ENCODE measurements at places on chromosomes 3 and 15. TPM values are rescaled to one million over a fixed set of nuclear protein-coding genes. Genes with fewer than 3 reads are reported as not detected.

- peak overlapping the region; percentile 56 for H3K4me3 ChIP-seq
- no peak for DNase-seq
- H3K36me3 ChIP-seq: no peaks in the 10 kb centered on the region
- peaks cover 12% of the 10 kb centered on the region for H3K4me1 ChIP-seq
Measured at GRCh38 chr15:74540161-74540760, 759 bp upstream of the ARID3B start.

- DNase-seq: no peak
- H3K27ac ChIP-seq: peak overlapping the region; percentile 35
- H3K36me3 ChIP-seq: no peaks in the 10 kb centered on the region
- H3K27me3 ChIP-seq: no peaks in the 10 kb centered on the region
Measured at GRCh38 chr3:134328147-134328591, 46.1 kb downstream of the AMOTL2 start.

DNA sequence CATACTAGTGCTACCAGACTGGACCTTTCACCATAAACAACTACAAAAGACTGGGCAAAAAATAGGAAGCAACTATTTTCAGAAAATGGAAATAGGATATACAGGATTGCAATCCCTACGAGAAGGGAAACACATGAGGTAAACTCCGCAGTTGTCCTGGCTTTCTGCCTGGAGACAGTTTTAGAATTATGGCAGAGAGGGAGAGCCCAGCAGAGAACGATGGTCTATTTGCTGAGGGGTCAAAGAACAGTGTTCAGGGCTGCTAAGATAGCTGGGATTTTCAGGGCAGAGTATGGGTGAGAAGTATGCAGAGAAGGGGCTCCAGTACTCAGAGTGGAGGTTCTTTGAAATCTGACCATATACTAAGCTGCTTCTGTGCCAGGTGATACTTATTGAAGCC lies 163.4 kb downstream of the CHDH start:
- H3K4me1 ChIP-seq: peaks cover 8% of the 10 kb centered on the region
- H3K36me3 ChIP-seq: no peaks in the 10 kb centered on the region

DNA sequence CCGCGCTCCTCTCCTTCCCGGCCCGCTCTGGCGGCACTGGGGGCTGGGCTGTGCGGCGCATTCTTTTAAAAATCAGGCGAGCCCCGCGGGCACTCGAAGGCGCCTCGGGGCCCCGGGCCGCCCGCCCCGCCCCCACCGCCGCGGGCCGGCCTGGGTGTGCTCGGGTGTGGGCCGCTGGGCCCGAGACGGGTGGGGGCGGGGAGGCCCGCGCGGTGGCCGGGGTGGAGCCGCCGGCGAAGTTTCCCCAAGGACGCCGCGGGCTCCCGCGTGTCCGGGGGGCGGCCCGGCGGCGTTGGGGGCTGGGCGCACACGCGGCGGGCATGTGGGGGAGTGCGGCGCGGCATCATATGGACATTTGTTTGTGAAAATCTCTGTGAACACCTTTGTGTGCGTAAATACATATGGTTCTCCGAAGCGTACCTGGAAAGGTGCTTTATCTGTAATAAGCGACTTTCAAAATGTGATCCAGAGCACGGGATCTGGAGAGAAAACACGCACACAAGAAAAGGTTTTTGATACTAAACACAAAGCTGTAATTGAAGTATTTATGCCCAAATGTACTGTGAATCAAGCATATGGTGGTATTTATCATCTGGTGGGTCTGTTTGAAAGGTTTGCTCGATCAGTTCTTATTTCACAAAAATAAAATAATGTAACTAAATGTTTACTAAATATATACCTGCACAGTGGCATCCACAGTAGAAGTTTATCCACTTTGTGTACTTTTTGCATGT lies 612 bp upstream of the TBL1XR1 start:
- H3K27me3 ChIP-seq: no peaks in the 10 kb centered on the region
- DNase-seq: peak; percentile 89
- peaks cover 16% of the 10 kb centered on the region for H3K4me1 ChIP-seq
- H3K36me3 ChIP-seq: no peaks in the 10 kb centered on the region
- peak overlapping the region; percentile 17 for H3K4me3 ChIP-seq

MB21D2 gene
- 9.1 TPM for polyA plus RNA-seq

GRCh38 chr3:138578141-138578540 lies 15.9 kb downstream of the CEP70 start:
- no peaks in the 10 kb centered on the region for H3K27me3 ChIP-seq
- no peaks in the 10 kb centered on the region for H3K4me1 ChIP-seq
- no peak overlapping the region for H3K27ac ChIP-seq
- no peaks in the 10 kb centered on the region for H3K36me3 ChIP-seq

CILP gene
- polyA plus RNA-seq: 96.4 TPM

- no peak overlapping the region for H3K4me3 ChIP-seq
- peak overlapping the region; percentile 12 for H3K27ac ChIP-seq
- H3K36me3 ChIP-seq: no peaks in the 10 kb centered on the region
- no peaks in the 10 kb centered on the region for H3K4me1 ChIP-seq
Measured at GRCh38 chr3:146550743-146551510, 6.5 kb upstream of the PLSCR1 start.

DNA sequence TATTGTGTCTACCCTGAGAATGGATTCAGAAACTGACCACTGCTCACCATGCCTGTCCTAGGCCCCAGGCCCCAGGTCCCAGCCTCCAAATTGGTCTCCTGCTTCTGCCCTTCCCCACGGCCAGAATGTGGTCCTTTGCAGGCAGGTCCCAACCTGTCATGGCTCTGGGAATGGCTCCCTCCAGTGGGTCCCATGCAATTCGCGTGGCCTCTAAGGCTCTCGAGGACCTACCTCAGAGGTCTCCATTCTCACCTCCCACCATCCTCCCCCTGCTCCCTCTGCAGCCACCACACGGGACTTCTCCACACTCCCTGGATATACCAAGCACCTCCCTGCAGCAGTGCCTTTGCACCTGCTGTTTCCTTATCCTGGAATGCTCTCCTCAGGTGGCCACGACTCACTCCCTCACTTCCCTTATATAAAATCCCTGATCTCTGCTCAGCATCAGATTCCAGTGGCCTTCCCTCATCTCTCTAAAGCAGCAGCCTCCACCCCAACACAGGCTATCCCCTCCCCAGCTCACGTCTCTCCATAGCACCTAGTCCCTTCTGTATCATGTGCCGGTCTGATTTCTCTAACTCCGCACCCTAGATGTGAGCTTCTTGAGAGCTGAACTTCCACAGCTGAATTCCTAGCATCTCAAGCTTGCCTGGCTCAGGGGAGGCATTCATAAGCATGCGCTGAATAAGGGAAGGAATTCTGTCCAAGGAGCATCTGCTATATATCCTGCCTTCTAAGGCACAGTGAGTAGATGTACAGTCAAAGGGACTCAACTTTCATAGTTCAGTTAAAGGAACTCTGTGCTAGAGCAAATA lies 56.9 kb downstream of the ARRDC4 start:
- no peak for DNase-seq
- H3K27ac ChIP-seq: no peak overlapping the region

- DNase-seq: no peak
- H3K27me3 ChIP-seq: no peaks in the 10 kb centered on the region
- no peaks in the 10 kb centered on the region for H3K36me3 ChIP-seq
- no peak overlapping the region for H3K4me3 ChIP-seq
Measured at GRCh38 chr3:79672731-79673130, 95.1 kb downstream of the ROBO1 start.

SOX14 gene
- polyA plus RNA-seq: 0.18 TPM

GRCh38 chr3:55884491-55885285 lies 397.6 kb upstream of the WNT5A start:
- H3K4me3 ChIP-seq: no peak overlapping the region
- peaks cover 4% of the 10 kb centered on the region for H3K4me1 ChIP-seq
- no peak overlapping the region for H3K27ac ChIP-seq
- no peaks in the 10 kb centered on the region for H3K36me3 ChIP-seq
- no peaks in the 10 kb centered on the region for H3K27me3 ChIP-seq
- no peak for DNase-seq

DNA sequence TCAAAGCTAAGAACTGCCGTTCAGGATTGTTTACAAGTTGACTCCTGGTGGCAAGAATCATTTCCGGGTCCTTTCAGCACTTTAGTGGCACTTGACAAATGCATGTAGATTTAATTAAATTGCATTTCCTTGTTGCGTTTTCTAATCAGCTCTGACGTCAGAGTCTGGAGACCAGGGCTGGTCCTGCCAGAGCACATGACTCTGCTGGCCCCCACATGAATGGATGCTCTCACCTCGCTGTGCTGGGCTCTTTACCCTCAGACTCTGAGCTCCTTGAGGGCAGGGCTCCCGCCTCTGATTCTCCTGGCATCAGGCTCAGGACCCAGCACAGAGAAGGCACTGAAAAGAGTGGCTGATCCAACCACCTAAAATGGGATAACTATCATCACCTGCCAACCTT lies 69.4 kb downstream of the FEM1B start:
- no peaks in the 10 kb centered on the region for H3K4me1 ChIP-seq
- H3K27me3 ChIP-seq: no peaks in the 10 kb centered on the region
- H3K27ac ChIP-seq: no peak overlapping the region
- DNase-seq: no peak

DNA sequence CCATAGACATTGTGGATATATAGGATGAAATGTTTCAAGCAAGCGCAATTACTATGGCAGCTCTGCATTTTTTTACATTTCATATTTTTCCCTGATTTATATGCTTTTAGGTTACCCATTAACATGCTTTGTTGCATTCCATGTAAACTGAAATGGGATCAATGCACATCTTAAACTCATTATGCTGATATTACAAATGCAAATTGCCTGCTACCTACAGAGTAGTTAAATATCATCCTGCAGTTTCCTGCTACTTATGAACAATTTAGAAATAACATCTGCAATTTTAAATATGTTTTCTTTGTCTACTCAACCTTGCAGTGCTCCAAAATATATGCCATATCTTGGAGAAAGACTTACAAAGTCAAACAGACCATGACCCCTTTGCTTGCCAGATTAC lies 526.9 kb upstream of the NECTIN3 start:
- peaks cover 5% of the 10 kb centered on the region for H3K4me1 ChIP-seq
- no peaks in the 10 kb centered on the region for H3K27me3 ChIP-seq
- no peaks in the 10 kb centered on the region for H3K36me3 ChIP-seq
- no peak for DNase-seq

DNA sequence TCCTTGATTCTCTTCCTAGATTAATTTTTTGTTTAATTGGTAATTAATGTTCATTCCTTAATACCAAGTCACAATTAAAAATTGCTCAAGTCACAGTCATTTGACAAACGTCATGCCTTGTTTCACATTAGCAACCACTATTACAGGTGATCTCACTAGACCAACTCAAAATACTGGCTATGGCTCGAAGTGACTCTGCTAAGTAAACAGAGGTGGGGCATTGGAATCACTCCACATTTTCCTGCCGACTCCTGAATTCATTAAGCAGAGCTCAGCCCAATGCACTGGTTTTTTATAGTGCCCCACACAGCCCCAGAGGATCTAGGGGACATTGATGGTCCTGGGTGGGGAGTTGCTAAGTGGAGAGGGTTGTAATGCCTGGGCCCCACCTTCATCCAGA lies 201.2 kb upstream of the NSMCE3 start:
- no peak overlapping the region for H3K4me3 ChIP-seq
- H3K27ac ChIP-seq: peak overlapping the region; percentile 83
- DNase-seq: peak; percentile 54
- H3K4me1 ChIP-seq: peaks cover 17% of the 10 kb centered on the region
- no peaks in the 10 kb centered on the region for H3K27me3 ChIP-seq
- H3K36me3 ChIP-seq: no peaks in the 10 kb centered on the region

GRCh38 chr15:94240480-94240879 lies 9.1 kb downstream of the MCTP2 start:
- H3K4me3 ChIP-seq: no peak overlapping the region
- H3K27ac ChIP-seq: peak overlapping the region; percentile 34
- no peaks in the 10 kb centered on the region for H3K27me3 ChIP-seq
- no peaks in the 10 kb centered on the region for H3K36me3 ChIP-seq

CRYGS gene
- 0.89 TPM for polyA plus RNA-seq

DNA sequence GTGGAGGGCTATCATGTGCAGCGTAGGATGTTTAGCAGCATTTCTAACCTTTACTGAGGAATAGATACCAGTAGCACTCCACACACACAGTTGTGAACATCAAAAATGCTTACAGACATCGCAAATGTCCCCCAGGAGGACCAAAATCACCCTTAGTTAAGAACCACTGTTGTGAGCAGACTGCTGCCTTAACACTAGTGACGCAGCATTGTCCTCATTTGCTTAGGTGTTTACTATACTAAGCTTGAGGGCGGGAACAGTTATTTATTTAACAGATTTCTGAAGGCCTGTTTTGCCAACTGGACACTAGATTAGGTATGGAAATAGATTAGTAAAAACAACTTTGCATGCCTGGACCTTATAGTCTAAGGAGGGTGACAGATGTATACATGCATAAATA lies 2.3 kb downstream of the PPP2R3A start:
- no peak overlapping the region for H3K4me3 ChIP-seq
- peak; percentile 34 for DNase-seq
- no peaks in the 10 kb centered on the region for H3K36me3 ChIP-seq
- H3K27me3 ChIP-seq: no peaks in the 10 kb centered on the region
- peak overlapping the region; percentile 91 for H3K27ac ChIP-seq

DNA sequence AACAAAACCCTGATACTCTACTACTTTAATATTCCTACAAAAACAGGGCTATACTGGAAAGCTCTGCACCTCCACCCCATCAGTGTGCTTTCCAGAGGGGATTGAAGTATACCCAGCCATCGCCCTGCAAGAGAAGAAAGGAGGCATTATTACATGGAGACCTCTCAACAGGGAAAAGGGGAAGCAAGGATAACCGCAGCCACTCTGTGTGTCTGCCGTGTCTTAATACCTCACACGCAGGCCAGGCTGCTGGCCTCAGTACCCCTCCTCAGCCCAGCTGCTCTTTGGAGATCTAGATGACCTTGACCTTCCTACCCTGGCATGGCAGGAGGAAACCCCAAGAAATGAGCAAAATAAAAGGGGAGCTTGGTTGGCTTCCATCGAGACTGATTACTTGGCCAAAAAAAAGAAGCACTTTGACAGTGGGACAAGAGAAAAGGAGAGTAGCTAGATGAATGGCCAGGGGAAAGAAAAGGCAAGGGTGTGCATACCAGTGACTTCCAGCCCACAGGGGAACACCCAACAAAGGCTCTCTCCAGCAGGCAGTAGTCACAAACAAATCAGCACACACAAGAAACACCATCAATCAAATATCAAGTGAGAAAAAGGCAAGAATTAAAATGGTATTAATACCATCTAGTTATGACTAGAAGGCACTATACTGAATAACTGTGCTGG lies 129.4 kb downstream of the STT3B start:
- H3K36me3 ChIP-seq: peaks cover 3% of the 10 kb centered on the region
- no peaks in the 10 kb centered on the region for H3K27me3 ChIP-seq
- H3K4me1 ChIP-seq: no peaks in the 10 kb centered on the region
- no peak overlapping the region for H3K27ac ChIP-seq
- DNase-seq: no peak
- H3K4me3 ChIP-seq: no peak overlapping the region

GRCh38 chr3:86890741-86891396 lies 100.1 kb downstream of the VGLL3 start:
- H3K4me3 ChIP-seq: no peak overlapping the region
- H3K27me3 ChIP-seq: no peaks in the 10 kb centered on the region
- H3K4me1 ChIP-seq: no peaks in the 10 kb centered on the region
- no peak overlapping the region for H3K27ac ChIP-seq
